ENCODE measurements at places on chromosomes 4 and X.

- DNase-seq: no peak
Observed at GRCh38 chr4:3365326-3365725, 72.5 kb downstream of the RGS12 start.

GRCh38 chrX:20829665-20830491, 544.3 kb upstream of the CNKSR2 start:
- DNase-seq: no peak

DNA sequence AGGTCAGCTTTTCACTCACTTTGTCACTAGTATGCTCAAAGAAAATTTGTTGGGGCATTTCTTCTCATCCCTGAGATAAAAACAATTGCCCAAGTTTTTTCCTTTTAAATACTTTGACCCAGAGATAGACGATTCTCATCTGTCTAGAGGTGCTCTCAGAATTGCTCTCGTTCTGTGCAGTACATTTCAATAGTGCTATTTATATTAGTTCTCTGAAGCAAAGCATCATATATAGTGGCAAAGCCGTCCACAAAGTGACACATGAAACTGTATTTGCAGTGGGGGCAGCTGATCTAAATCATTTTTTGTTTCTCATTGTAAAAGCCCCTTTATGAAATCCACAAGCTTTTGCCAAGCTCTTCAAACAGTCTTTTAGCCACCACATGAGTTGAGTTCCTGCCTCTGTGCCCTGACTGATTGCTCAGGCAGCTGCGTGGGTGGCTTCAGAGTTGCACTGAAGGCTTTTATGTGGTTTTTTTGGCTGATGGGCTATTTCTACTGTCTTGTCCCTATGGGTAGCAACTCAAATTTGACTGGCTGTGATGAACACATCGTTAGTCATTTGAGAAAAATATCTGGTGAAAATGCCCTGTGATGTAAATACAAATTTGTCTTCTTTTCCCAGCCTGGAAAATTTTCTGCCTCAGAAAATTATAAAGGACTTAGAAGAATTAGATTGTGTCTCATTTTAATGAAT, 119.1 kb upstream of the OTUD4 start:
- DNase-seq: peak; percentile 64

DNA sequence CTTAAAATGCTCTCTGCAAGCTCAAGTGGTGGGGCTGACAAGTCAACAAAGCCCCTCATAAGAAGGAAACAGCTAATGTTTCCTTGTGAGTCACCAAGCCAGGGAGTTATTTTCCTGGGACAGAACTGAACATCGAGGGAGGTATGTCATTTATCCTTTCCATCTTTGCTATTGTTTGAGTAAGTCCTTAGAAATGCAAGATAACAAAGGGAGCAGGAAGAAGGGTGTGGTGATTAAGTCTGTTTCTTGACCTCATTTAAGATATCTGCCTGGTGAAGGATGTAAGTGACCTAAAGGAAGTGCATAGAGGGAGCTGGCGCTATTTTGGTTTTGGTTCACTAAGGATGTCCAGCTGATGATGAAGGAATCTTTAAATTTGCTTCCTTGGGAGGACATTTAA, 39.9 kb downstream of the ATG4A start:
- DNase-seq: no peak

DNA sequence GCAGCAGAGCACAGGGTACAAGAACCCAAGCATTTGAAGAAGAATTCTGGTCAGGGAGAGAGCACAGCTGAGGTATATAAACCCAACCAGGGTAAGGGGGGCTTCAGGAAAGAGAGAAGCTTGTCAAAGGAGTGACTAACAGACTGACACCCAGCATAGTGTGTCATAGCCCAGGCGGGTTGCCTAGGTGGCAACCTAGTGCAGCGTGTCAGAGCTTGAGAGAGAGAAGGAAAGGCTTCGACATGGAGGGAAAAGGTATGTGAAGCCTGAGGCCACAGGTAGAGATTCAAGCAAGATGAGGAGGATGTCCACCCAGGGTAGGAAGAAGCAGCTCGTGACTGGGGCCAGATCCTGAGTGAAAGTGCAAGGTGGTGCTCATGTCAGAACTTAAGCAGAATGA, 8.5 kb upstream of the ANTXR2 start:
- DNase-seq: no peak

- DNase-seq: no peak
Observed at GRCh38 chrX:7127056-7127455, 20.5 kb upstream of the STS start.

DNA sequence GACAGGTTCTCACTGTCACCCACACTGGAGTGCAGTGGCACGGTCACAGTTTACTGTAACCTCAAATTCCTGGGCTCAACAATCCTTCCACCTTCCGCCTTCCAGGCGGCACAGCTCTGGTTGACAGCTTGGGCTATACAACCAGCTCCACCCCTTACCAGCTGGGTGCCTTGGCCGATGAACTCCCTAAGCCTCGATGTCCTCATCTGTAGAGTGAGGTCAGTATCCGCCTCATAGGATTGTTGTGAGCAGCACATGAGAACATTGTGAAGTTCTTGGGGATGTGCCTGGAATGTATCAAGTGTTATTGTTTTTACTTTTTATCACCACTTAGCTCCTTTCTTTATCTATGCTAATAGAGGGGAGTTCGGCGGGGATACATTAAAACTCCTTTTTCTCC, 23.3 kb downstream of the UCHL1 start:
- DNase-seq: no peak

DNA sequence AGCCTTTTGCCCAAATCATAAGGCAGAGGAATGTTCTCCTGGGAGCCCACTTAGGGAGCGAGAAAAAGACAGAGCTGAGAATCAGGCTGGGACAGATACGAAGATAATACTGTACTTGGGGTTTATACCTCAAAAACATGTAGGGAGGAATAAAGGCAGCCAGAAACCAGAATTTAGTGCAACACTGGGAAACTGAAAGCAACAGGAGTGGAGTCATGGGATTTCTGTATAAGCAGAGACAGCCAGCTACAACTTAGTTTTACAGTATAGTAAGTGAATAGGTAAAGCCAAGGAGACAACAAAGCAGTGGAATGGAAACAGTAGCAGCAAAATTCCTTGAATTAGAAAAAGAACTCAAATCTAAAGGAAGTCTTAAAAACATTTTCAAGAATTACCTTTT, 413.2 kb downstream of the FAT4 start:
- no peak for DNase-seq

DNA sequence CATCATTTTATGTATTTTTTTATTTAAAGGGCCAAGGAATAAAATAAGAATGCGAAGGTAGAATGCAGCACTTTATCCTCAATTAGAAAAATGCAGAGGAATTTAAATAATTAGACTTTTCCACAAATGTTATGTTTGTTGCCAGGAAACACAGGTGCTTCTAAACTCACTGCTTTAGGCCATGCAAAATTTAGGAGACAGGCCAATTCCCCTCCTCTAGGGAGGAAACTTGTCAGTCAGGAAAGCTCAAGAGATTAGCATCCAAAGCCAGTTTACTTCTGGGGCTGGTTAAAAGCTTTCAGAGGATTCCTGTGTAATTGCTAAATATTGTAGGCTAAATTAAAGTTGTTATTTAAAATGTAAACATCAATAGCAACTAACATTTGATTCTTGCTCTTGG, 124.5 kb downstream of the DMD start:
- no peak for DNase-seq

DNA sequence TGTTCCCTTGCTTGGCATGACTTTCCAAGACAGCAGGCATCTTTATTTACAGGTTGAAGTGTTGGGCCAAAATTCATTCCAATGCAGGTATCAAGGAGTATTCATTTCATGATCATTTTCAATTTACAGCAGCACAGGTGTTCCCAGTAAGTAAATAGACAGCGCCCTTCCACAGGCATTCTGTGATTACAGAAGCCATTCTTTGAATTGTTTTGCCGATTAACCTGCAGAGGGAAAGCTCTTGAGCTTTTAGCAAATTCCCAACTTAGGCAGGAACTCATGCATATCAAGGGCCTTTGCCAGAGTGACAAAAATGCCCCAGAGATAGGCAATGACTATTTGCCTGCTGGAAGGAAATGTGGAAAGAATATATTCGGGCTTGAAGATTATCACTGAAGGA, 6.8 kb downstream of the TXK start:
- no peak for DNase-seq

- DNase-seq: no peak
Observed at GRCh38 chrX:13082206-13083065, 38.0 kb upstream of the FAM9C start.

- no peak for DNase-seq
Observed at GRCh38 chrX:136780241-136780640, 491 bp downstream of the ARHGEF6 start.

- DNase-seq: no peak
Observed at GRCh38 chr4:7160951-7161440, 31.3 kb upstream of the SORCS2 start.

GRCh38 chr4:139436122-139436521, 17.8 kb upstream of the RAB33B start:
- DNase-seq: no peak

DNA sequence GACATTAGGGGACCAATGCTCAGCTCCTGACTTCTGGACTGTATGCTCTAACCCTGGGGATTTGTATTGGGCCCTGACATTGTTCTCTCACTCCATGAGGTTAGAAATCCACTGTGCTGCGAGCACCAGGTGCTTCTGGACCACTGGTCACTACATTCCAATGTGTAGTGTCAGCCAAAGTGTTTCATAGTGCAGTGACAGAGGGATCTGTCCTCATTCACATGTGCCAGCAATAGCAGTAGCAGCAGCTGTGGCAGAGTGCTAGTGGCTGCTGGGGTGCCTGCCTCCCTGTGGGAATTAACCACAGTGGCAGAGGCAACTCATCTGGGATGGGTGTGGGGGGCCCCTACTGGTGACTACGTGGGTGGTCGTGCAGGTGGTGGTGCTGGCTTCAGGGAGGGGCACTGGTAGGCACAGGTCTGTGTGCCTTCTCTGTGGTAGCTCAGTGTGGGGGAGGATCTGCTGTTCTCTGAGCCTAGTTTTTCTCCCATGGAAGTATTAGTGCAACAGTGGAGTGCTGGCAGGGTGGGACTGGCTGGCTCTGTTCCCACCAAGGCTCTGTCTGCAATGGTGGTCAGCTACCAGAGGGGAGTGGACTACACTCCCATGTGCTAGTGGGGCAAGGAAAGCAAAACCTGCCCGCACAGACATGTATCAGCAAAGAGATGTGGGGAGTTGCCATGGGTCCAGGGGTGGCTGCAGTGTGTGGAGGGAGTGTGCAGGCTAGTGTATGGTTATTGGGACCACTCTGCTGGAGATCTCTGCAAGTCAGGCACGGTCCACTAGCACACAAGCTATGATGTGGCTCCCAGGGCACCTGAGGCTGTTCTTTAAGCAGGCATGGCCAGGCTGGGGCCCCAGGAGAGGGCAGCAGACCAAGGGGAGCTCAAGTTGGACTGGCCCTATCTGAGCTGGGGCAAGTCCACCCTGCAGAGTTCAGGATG, 78.5 kb downstream of the SCLT1 start:
- DNase-seq: no peak

DNA sequence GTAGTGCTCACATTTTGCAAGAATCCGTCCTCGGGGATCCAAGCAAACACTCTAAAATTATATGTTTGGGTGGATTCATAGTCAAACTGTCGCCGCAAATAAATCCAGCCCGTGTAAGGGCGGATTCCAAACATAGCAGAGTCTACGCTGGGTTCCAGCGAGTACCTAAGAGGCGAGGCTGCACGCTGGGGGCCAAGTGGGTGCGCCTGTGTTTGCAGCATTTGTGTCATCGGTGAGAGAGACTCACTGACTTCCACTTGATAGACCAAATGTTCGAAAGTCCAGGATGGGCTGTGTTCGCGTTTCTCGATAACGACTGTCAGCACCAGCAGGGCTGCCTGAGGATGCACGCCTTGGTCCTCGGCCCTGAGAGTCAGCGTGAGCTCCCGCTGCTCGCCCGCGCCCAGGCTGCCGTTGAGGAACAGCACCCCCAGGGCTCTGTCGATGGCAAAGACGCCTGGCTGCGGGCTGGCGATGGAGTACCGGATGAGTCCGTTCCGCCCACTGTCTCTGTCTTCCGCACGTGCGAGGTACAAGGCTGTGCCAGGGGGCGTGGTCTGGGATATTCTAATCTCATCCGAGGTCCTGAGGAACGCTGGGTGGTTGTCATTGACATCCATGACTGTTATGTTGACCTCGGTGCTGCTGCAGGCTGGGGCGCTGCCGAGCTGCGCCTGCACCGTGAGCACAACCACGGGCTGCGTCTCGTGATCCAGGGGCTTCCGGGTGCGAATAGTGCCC, 158.7 kb downstream of the DCHS2 start:
- peak; percentile 11 for DNase-seq

DNA sequence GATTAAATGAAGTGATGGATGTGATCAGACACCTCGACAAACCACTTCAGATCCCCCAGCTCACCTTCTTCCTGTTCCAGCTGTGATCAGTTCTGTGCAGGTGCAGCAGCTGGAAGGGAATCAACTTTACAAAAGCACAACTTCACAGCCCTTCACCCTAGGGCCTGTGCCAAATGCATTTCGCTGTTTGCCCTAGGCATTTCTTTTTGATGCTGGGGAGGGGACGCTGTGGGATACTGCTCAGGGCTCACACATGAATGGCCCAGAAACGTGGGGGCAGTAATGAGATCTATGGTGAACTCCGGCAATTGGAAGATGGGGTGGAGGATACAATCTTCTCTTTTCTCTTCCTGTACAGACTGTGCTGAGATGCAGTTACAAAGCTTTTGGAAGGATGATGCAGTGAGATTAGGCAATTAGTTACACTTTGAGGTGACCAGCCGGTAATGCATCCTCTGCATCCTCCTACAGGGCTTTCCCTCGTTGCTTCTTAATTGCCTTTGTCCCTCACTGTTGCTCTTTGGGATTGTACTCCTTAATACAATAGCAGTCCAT, 215.1 kb upstream of the PITX2 start:
- no peak for DNase-seq

- DNase-seq: no peak
Observed at GRCh38 chr4:145734576-145735346, 54.8 kb downstream of the C4orf51 start.
